Brain microvascular endothelial cell (primary cell): ENCODE measurements at places on chromosomes 2 and 18.

- no peak for DNase-seq
Observed at GRCh38 chr2:64462171-64462570, 8.2 kb downstream of the LGALSL start.

DNA sequence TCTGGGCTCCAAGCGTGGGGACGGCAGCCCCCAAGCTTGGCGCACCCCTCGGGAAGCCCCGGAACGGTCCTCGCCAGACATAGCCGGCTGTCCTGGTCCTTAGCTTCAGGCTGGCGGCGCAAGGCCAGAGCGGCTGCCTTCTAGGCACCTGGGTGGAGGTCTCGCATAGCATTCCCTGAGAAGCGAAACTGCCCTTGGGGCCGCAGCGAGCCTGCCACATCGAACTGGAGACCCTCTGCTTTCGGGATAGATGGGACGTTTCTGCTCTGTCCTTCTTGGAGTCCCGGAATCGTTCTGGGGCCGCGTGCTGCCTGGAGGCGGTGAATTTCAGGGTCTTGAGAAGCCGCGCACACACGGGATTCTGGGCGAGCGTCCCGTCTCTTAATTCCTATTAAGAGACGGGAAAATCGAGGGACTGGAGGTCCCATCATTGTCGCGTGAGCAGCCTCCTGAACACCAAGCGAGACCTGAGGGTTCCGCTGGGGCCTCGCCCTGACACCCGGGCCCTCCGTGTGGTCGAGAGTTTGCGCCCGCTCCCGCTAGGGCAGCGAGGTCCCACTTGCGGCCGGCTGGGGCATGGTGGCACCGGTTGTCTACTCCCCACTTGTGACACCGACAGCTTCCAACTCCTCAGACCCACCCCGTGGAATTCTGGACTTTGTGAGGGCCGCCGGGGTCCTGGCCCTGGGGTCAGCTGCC lies 9.7 kb upstream of the EN1 start:
- no peak for DNase-seq

DNA sequence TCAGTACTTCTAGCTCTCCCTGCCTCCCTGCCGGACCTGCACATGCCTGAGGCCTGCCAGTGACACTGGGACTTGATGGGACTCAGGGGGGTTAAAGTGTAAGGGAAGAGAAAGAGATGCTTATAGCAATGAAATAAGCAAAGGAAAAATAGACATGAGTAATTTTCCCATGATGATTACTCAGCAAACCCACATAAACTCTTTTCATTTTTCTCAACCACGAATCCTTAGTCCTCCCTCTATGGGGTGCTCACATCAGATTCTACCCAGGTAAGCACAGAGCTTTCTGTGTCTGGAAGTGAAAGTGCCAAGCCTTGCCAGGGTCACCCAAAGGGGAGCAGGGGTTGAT lies 44.8 kb upstream of the ANKRD62 start:
- no peak for DNase-seq

GRCh38 chr2:170815746-170816503 lies 762 bp upstream of the GAD1 start:
- DNase-seq: peak; percentile 33

DNA sequence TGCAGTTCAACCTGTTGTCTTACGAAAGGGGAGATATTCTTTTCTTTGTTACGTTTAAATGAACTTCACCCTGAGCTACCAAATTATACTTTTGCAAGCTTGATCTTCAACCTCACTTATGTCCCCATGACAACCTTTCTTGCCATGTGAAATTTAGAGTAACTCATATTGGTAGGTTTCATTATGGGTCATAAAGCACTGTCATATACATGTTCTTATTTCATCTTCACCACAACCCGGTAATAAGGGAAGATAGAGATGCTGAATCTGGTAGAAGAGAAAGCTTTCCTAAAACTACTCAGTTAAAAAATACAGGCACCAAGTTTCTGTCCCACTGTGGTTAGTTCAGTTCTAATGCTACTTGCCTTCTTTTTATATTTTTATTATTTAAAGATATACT lies 208.5 kb upstream of the NRP2 start:
- no peak for DNase-seq

- no peak for DNase-seq
Observed at GRCh38 chr2:3520591-3520990, 1.3 kb upstream of the ADI1 start.

GRCh38 chr2:180991820-180992219 lies 11.4 kb downstream of the UBE2E3 start:
- DNase-seq: no peak

DNA sequence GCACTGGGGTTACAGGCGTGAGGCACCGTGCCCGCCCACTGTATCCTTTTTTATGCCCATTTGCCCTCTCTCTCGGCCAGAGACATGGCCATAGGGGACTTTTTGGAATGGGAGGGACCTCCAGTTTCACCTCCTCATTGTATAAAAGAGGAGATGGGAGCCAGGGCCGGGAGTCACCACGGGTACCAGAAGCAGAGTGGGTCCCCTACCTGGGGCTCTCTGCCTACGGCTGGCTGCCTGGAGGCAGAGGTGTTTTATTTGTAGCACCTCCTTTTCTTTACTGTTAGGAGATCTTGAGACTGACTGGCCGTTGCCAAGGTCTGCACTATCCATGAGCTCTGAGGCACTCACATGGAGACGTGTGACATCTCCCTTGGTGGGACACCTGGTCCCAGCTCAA lies 162.8 kb downstream of the LDLRAD4 start:
- DNase-seq: no peak

DNA sequence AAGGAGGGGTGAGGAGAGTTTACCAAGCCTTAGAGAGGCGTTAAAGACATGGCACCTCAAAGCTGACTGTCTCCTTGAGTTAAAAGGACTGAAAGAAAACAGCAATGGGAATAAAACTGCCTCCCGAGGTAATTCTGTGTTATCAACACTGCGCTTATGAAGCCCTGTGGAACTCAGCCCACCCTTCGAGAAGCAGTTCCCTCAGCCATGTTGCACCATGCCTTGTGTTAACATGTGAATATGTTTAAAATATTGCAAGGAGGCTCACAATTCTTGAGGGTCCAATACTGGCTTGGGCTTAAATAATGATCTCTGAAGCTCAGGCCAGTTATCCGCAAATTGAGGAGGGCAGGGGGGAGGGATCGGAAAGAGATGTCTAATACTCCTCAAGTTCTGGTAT lies 14.7 kb downstream of the KLF7 start:
- no peak for DNase-seq

DNA sequence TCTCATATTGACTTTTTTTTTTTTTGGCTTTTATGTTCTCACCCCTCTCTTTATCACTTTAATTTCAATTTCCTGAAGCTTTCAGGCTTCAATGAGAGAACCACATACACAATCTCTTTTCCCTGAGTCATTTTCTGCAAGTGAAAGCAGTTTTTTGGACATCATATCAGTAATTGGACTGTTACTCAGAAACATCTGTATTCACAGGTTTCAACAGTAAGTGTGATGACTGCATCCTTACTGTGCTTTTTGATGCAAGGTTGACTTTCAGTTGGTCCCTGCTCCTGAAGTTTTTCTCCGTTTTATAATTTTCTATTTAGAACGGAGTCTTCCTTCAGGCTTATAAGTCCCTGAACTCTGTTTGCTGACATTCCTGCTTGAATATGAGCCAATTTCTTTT lies 70.5 kb upstream of the CCBE1 start:
- DNase-seq: no peak

- no peak for DNase-seq
Observed at GRCh38 chr2:36892805-36893204, 73.5 kb downstream of the STRN start.

DNA sequence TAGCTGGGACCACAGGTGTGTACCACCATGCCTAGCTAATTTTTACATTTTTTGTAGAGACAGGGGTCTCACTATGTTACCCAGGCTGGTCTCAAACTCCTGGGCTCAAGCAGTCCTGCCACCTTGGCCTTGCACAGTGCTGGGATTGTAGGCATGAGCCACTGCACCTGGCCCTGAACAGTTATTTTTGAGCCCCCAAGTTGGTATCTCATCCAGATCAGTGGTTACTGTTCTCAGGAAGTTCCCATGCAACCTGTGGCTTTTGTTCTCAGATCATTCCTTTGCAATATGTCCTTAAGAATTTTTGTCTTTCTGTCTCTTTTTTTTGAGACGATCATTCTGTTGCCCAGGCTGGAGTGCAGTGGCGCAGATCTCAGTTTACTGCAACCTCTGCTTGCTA lies 7.7 kb upstream of the CCDC138 start:
- DNase-seq: no peak

DNA sequence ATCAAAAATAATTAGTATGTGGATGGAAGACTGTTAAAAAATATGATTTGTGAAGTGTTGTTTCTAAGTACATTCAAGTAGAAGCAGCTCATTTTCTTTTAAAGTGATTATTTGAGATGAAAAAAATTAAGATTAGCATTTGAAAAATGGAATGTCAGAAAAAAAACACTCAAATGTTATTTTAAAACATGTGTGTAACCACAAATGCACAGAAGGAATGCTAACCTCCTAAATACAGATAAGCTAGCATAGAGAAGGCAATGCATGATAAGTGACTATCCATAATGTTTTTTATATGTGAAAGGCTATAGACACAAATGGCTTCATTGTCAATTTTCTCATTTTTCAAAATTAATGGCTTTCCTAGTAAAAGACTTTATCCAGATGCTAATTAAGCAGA lies 198.9 kb downstream of the NYAP2 start:
- DNase-seq: no peak

DNA sequence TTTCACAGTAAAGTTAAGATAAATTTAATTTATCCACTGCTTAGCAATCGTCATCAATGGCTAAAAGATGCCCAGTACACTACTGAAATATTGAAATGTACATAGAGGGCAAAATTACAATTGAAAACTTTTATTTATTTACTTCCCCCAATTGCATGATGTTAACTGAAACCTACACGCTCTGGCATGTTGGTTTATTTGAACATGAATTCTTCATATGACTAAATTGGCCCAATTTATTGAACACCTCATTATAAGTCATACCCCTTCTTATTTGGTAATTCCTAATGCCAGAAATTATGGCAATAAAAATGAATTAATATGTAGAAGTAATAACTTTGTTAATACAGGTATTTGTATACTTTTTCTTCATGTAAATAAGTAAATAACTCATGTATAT lies 183.0 kb upstream of the ZC3H15 start:
- DNase-seq: no peak

DNA sequence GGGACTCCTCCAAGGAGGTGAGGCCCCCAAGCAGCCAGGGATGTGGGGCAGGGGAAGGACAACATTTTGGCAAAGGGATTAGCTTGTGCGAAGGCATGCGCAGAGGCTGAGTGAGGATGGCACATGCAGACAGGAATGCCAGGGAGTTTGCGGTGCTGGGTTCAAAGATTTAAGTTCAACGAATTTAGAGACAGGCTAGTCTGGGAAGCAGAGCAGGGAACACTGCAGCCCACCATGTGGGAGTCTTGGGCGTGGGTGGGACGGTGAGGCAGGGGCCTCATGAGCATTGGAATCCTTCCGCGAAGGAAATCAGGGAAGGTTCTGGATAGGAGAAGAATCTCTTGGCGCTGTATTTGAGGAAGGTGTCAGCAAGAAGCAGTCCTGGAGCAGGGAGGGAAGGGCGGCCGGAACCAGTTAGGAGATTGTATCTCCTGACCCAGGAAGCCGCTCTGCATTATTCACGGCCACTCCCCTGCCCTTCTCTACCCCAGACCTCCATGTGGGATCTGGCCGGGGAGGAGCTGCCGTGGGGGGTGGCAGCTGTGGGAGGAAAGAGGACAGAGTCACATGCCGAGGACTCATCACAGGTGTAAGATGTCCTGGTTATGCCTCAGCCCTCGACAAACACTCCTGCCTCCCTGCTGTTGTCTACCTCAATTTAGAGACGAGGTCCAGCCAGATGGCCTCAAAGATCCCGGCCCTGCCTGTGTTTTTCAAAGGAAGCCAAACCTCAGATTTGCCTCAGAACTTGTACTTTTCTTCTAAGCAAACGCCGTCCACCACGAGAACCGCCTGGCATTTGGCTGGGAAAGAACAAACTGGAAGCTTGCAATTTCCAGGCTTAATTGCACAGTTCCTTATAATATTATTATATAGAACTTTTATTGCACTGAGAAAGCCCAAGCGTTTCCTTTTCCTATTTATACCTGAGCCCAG lies 123.7 kb upstream of the SMAD2 start:
- no peak for DNase-seq

- DNase-seq: peak; percentile 73
Observed at GRCh38 chr2:241734467-241735208, at the start of gene D2HGDH. Gene D2HGDH (plus strand): TSS chr2:241734630. CDS start chr2:241735225, 595 bp downstream.

GRCh38 chr2:232728785-232729184 lies 31.7 kb downstream of the GIGYF2 start:
- DNase-seq: no peak

- DNase-seq: peak; percentile 16
Observed at GRCh38 chr18:69785466-69785865, 162.2 kb downstream of the CD226 start.

DNA sequence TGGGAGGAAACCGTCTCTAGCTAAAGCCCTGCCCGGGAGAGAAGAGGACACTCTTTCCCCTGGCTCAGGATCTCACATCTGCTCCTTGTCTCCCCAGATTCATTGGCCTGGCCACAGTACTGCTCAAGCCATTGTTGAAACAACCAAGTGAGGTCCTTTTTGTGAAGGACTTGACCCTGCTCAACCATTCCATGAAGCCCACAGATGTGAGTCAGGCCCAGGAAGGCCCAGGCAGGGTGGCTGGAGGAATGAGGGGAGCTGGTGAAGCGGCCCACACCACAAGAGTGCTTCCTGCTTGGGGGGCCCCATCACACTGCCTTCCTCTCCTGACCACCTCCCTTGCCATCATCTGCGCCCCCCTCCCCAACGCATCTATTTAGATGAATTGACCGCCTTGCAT lies 5.1 kb downstream of the FER1L5 start:
- DNase-seq: no peak

- DNase-seq: no peak
Observed at GRCh38 chr2:73827660-73828388, 937 bp upstream of the STAMBP start.

GRCh38 chr2:187803816-187804215 lies 249.6 kb upstream of the TFPI start:
- DNase-seq: no peak

- DNase-seq: no peak
Observed at GRCh38 chr2:238668426-238668825, 179.5 kb upstream of the TWIST2 start.

GRCh38 chr2:186526281-186526680 lies 40.2 kb downstream of the ZC3H15 start:
- DNase-seq: no peak
